ENCODE measurements at places on chromosomes 16 and 17.

GRCh38 chr17:78704594-78704993 lies 77.5 kb downstream of the CYTH1 start:
- DNase-seq, result no peak

DNA sequence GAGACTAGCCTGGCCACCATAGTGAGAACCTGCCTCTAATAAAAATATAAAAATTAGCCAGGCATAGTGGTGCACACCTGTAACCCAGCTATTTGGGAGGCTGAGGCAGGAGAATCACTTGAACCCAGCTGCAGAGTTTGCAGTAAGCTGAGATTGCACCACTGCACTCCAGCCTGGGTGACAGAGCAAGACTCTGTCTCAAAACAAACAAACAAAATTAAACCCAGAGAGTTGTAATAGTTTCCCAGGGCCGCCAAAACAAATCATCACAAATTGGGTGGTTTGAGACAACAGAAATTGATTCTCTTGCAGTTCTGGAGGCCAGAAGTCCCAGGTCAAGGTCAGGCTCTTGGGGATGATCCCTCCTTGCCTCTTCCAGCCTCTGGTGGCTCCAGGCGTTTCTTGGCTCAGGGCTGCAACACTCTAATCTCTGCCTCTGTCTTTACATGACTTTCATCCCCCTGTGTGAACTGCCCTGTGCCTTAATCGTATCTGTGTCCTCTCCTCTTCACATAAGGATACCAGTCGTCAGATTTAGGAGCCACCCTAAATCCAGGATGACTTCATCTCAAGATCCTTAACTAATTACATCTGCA lies 100.3 kb upstream of the NOL11 start:
- DNase-seq, result no peak

- no peak for DNase-seq
Measured at GRCh38 chr16:86523166-86523740, 12.9 kb downstream of the FOXF1 start.

GRCh38 chr17:28370035-28370743 lies at the start of gene VTN:
Gene VTN, minus strand, starts transcription at chr17:28370307. Its CDS starts 104 bp downstream, at chr17:28370203.
- DNase-seq, result no peak

DNA sequence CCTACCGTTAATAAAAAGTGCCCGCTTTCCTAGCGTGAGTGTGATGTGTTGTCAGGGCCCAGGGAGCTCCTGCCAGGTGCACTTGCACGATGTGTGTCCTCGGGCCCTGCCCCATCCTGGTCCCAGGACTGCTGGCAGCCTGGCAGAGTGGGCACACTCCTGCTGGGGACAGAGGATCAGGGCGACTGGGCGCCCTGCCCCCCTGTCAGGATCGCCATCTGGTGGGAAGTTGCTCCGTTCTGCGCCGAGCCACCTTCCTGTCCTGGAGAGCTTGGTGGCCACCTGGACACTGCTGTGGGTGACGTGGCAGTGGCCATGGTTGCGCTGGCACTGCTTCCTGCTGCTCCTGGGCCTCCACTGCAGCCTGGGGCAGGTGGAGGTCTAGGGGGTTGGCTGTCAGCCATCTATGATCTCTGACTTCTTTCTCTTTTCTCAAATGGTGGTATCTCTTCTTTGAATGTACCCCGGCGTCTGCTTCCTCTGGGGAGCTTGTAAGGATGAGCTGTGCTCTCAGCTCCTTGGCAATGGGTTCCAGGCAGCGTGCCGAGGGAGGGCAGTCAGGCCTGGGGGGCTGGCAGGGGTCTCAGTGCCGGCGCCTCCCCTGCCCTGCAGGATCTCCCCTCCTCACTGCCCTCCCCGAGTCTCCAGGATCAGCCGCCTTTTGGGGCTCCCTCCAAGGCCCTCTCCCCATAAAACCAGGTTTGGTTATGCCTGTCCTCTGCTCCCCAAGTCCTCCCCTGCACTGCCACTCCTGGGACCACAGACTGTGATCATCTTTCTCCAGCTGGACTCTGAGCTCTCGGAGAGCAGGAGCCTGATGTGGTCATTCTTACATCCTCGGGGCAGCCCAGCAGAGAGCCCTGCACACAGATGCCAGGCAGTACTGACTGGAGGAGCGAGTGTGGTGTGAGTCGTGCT lies 76.9 kb downstream of the AMFR start:
- DNase-seq, result no peak

GRCh38 chr17:19239544-19239943 lies 2.4 kb downstream of the EPN2 start:
- DNase-seq, result peak; percentile 42

GRCh38 chr17:64329588-64329987 lies 61.1 kb downstream of the PECAM1 start:
- DNase-seq, result no peak

DNA sequence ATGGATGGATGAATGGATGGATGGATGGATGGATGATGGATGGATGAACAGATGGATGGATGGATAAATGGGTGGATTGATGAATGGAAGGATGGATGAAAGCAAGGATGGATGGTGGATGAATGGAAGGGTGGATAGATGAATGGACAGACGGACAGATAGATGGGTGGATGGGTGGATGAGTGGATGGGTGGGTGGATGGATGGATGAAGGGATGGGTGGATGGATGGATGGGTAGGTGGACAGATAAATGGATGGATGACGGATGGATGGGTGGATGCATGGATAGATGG lies 14.9 kb downstream of the SRL start:
- no peak for DNase-seq

DNA sequence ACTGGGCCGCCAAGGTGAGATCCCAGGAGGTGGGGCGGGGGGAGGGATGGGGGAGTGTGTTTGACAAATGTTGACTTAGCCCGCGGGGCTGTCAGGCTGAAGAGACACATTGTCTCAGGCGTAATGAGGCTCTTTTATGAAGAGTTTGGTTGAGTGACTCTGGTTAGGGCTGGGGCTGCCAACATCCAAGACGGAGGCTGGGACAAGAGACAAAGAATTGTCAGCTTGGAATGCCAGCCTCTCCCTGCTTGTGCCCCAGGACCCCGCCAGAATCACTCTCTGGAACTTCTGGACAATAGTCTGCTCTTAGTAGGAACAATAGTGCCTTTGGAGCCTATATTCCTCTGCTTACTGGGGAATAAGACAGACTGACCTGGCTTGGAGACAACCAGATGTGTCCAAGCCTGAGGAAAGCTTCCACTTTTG lies 24.0 kb downstream of the PCTP start:
- DNase-seq, result no peak
